CD4-positive, alpha-beta T cell treated with Interleukin-10 for 1 hour (primary cell): ENCODE measurements at places on chromosomes 4 and X.

DNA sequence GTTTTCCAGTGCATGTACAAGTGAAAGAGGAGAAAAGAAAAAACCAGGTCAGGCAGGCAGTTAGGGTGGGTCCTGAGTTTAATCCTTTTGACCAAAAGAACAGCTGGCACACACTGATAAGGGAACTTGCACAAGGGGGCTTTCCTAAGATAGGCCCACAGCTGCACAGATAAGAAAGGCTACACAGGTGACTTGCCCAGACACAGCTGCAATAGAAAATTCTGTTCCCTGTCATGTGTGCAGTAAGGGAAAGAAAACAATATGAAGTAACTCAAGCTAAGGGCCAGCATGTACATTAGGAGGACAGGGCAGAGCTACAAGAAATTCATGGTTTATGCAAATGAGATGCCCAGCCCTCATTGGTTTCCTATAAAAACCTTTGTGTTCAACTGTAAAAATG lies 32.9 kb downstream of the LUZP4 start:
- no peak for DNase-seq

- no peak for DNase-seq
Measured at GRCh38 chrX:41512394-41512793, 65.3 kb downstream of the NYX start.

DNA sequence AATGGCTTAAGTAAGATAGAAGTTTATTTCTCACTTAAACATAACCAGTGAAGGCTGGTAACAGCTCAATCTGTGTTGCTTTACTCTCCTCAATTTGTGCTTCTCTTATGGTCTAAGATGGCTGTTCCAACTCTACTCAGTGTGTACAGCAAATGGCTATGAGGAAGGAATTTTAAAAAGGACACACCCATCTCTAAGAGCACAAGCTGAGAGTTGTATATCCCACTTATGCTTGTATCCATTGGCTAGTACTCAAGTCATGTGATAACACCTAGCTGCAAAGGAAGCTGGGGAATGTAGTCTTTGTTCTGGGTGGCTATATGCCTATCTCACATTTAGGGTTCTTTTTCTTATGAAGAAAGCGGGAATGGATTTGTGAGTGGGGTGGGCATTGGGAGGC lies 63.3 kb downstream of the GPAT3 start:
- peak; percentile 5 for DNase-seq

DNA sequence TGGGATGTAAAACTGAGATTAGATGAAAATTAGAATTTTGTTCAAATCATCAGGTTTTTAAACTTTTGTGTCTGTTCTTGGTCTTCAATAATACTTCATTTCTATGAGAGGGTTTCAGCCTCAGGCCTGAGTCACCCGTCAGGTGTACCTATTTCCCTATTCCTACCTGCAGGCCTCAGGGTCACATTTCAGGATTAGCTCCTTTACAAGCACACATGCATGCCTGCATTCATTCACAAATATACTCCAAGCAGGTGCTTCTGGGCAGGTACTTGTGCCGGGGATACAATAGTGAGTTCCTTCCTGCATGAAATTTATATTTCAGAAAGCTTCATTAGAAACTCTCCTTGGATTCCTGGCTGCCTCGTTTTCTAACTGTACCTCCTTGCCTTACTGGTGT lies 114.9 kb downstream of the SHISA3 start:
- no peak for DNase-seq

DNA sequence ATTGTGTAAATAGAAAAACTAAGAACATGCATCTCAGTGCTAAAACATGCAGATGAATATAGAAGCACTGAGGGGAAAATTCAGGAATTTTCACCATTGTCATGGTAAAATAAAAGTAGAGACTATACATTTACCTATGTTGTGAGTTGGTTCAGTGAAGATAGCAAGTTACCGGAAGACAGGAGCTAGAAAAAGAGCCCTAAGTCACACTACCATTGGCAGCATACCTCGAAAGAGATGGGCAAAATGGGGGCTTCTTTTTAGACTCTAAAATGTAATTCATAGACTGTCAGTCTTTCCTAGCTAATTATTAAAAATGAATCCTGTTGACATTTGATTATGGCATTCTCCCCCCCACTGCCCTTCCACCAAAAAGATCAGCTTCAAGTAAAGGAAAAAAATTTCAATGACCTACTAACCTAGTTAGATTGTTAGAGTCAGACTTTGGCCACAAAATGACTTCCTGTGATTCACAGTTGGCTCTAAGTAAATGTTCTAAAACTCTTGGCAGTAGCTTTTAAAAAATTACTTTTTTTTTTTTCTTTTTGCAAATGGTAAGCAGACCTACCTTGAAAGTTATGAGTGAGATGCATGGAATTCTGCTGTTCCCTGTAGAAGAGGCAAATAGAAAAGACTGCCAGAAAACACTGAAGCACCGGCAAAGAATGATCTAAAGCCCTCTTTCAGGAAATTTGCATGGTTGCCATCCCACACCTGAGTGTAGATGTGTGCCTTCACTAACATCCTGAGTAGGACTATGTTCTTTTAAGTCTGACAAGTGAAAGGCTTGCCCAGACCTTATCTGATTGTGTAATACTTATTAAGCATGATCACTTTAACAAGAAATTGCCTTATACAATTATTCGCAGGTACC lies 26.4 kb upstream of the ARSJ start:
- DNase-seq, result peak; percentile 14

- DNase-seq, result no peak
Measured at GRCh38 chr4:74365761-74366160, 816 bp downstream of the EREG start.

DNA sequence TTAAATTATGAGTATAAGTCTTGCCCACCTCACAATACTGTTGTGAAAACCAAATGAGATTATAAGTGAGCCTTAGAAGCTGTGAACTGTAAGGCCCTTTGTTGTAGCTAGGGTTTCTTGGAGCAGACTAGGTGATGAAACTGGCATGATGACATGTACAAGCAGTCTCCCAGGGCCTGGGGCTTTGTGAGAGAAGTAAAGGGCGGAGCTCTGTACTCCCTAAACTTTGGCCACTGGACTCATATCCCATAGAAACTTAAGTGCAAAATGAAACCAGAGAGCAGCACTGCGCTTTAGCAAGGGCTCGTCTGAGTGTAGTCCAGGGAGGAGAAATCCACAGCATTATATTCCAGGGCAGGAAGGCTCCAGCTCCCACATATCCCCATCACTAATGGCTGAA lies 385.6 kb upstream of the FGF16 start:
- no peak for DNase-seq

DNA sequence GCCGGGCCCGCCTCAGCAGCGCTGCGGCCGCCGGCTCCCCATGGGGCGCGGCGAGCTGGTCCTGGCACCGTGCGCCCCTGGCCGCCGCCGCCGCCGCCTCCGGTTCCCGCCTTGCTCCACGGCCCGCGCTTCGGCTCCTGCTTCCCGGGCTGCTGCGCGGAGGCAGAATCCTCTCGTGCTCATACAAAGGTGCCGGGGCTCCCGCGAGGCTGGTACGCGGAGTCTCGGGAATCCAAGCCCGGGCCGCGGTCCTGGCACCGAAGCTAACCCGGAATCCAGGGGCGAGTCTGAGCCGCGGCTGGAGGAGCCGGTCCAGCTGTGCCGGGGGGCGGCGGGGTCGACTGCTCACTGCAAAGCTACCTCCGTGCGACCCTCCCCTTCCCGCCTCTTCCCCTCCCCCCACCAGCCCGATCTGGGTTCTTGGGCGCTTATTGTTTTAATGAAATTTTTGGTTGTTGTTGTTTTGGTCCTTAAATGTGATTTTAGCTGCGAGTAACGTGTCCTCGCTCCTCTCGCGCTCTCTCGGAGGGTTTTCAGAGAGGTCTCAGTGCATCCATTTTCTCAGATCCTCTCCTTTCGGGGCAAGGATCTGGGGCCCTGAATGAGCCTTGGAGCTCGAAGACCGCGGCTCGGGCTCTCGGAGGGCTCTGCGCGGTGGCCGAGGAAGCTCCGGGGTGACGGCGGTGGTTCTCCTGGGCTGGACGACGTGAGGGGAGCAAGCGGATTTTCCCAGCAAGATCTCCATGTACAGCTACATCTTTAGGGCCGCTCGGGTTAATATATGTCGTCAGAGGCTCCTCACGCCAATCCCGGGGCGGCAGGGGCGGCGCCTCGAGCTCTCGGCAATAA lies at the start of gene HAND2:
TSS of gene HAND2 (minus strand) at position 753 of the 849 bp plus-strand sequence. CDS start 940 bp downstream, outside the sequence.
- no peak for DNase-seq

- DNase-seq, result no peak
Measured at GRCh38 chrX:132369617-132370326, 119.1 kb downstream of the MBNL3 start.

GRCh38 chrX:24190500-24191156 lies 41.1 kb downstream of the ZFX start:
- no peak for DNase-seq

- no peak for DNase-seq
Measured at GRCh38 chrX:8867406-8867805, 66.2 kb upstream of the FAM9A start.

GRCh38 chr4:48450740-48451139 lies 32.4 kb upstream of the SLC10A4 start:
- no peak for DNase-seq

- peak; percentile 70 for DNase-seq
Measured at GRCh38 chr4:70734168-70734954, 12.6 kb downstream of the RUFY3 start.

GRCh38 chr4:177717407-177717806 lies 275.2 kb upstream of the AGA start:
- DNase-seq, result no peak

DNA sequence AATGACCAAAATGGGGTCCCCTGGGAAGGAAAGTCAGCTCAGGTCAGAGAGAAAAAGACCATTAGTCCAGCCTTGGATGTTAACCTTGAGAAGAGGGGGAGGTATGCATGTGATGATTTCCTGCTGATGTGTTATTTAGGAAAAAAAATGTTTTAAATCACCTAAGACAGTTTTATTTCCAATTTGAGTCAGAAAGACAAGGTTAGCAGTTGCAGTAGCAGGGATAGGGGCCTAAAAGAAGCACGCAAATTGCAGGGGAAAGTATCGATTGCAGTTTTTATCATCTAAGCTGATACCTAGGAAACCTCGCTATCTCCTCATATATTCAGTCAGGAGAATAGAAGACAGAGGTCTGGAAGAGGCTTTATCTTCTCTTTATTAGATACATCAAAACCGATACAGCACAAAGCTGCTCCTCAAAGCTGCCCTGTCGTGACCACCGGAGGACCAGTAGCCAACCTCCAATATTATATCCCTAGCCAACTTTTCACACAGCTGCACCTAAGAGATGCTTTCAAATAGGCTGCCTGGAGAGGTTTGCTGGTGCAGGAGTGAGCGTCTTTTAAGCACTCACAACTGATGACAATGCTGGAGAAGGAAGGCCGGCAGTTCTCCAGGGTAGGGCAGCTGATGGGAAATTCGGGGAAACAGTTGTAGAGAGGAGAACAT lies 289.4 kb downstream of the INPP4B start:
- DNase-seq, result no peak

- DNase-seq, result no peak
Measured at GRCh38 chrX:24575496-24575895, 71.7 kb downstream of the PCYT1B start.

GRCh38 chr4:25929298-25929686 lies 15.3 kb downstream of the SMIM20 start:
- no peak for DNase-seq

DNA sequence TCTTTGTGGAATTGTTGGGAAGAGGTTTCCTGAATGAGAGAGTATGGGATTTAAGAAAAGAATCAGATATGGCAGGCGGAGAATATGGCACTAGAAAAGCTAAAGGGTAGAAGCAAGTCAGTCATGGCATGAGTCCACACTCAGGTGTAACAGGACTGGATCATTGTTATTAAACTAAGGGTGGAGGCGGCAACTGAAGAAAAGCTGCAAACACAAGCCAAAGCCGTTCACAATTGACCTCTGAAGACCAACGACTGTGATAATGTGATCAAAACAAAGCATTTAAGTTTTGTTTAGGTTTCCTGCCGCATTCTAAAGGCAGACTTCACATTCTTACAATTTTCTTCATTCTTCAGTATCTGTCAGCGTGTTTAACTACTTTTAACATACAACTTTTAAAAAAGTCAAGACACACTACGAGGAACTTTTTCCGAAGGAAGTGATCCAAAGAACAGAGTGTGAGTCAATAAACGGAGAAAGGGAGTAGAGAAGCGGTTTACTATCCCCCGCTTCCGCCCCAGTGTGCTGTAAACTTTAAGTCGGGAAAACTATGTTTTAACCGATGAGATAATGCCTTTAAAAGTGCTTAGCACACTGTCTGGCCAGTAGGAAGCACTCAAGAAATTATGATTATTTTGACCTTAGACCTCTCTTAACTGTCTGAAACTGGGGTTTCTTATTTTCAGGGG lies 909 bp upstream of the SLAIN2 start:
- peak; percentile 7 for DNase-seq

DNA sequence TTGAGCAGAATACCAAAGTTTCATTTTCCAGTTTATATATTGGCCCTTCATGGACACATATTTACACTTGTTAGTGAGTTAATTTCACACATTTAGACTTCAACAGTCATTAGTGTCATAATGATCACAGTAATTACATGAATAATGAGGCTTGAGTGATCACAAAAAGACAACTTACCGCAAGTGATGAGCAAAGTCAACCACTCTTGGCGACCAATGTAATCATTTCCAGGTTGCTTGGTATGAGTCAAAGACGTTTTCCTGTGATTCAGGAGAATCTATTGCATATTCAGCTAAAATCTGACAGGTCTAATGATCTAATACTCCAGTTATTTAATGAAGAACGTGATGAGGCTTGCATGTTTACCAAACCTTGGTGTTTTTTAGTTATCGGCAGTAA lies 407.9 kb upstream of the TENM3 start:
- no peak for DNase-seq

DNA sequence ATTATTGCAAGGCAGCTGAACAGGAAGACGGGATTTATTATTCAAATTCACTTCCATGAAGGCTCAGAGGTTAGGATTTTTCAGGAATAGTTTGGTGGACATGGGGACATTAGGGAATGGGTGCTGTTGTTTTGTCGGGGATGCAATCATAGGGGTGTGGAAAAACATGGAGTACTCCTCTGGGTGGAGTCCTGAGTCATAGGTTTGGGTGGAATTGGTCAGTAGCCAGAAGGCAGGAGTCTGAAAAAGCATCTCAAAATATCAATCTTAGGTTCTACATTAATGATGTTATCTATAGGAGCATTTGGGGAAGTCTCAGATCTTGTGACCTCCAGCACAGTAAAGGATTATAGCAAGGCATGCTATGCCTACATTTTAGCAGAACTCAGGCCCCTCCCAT lies 14.5 kb upstream of the ETNPPL start:
- no peak for DNase-seq

- no peak for DNase-seq
Measured at GRCh38 chr4:184265546-184266351, 48.1 kb upstream of the ENPP6 start.
